ENCODE measurements at places on chromosomes 4 and X.

- no peak for DNase-seq
Observed at GRCh38 chr4:155742310-155743015, 16.4 kb upstream of the GUCY1B1 start.

- DNase-seq = peak; percentile 37
Observed at GRCh38 chr4:33649015-33649414, 2595.3 kb downstream of the ARAP2 start.

DNA sequence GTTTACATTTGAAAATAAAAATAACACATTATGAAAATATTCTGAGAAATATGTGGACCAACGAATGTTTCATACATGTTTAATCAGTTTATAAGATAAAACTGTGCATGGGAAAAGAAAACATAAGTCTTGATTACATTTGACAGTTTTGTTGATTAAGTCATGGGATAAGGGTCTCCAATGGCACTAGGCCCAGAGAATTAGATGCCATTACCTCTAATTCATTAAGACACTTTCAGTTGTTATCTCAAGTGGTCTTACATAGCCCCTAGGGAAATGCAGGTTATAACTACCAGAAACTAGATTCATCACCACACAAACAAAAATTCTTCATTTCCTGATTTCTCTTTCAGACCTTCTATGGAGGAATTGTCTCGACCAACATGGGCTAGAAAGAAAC, 300.8 kb downstream of the PCDH7 start:
- DNase-seq = no peak

DNA sequence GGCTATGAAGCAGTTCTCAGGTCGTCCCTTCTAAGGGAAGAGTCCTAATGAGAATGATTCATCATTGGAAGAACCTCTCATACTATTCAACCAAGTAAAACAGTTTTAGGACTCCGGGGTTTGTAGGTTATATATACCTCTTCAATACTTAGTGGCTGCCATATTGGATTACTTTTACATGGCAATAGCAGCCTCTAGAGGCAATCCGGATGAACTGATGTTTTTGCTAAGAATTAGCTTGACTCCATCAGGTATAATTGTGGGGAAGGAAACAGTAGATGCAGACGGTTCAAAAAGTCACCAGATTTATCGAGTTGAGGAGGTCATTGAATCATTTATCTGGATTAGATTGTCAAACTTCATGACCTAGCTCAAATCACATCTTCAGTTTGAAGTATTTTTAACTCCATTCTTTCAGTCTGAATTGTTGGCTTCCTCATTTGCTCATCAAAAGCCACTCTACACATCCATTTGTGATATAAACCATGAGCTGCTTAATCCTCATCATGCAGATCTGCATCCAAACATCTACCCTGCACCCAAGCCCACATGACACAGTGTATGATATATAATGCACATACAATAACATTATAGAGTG, 28.4 kb downstream of the GUCY1B1 start:
- peak; percentile 53 for DNase-seq

DNA sequence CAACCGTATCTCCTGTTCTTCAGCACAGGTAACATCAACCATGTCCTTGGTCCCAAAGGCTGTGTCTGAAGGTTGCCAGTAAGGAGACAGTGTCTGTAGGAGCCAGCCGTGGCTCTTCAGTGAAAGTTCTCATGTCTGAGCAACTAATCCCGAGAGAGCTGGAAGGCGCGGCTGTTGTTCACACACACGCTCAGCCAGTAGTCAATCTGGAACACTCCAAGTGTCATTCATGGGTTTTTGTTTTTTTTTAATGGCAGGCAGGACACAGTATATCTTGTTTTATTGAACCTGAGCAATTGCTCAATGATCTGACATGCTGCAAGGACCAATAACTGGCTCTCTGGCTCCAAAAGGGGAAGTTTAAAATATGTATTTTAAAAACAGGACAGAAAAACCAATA, 48.4 kb upstream of the MAP3K15 start:
- DNase-seq = peak; percentile 37

- no peak for DNase-seq
Observed at GRCh38 chrX:47215291-47215900, 3.1 kb upstream of the CDK16 start.

- DNase-seq = peak; percentile 58
Observed at GRCh38 chrX:16033331-16033730, 90.0 kb upstream of the GRPR start.

- DNase-seq = no peak
Observed at GRCh38 chr4:82496349-82496748, 65.4 kb downstream of the TMEM150C start.

Data from MV-4-11 (cell line).